Activated naive CD8-positive, alpha-beta T cell treated with anti-CD3 and anti-CD28 coated beads, Interleukin-2, amount 10 ng/mL, durations not matched to agents 7 days and 5 days (primary cell): ENCODE measurements at places on chromosomes 5 and 9.
A peak's percentile ranks its signal among the peaks of the same experiment; 100 is the strongest.

- no peaks in the 10 kb centered on the region for H3K4me1 ChIP-seq
- H3K27ac ChIP-seq, result no peak overlapping the region
- no peak overlapping the region for H3K4me3 ChIP-seq
Observed at GRCh38 chr5:113749334-113749733, 235.8 kb downstream of the YTHDC2 start.

DNA sequence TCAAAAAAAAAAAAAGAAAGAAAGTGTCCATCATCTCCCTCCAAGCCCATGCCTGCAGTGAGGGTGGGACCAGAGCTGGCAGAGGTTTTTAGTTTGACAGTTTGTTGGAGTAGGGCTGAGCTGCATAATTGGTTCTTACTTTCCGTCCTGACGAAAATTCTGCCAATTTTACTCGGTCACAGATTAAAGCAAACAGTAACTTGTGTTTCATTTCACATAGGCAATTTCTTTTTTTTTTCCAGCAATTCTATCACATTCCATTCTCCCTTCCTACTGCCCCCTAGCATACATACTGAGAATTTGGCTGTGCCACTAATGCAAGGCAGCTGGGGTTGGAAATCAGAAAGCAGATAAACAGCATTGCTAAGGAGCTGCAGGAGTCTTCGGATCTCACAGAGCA, 132.4 kb downstream of the FRMD3 start:
- no peaks in the 10 kb centered on the region for H3K36me3 ChIP-seq
- no peak for DNase-seq
- no peak overlapping the region for H3K4me3 ChIP-seq
- no peaks in the 10 kb centered on the region for H3K4me1 ChIP-seq
- H3K27me3 ChIP-seq, result peaks cover 2% of the 10 kb centered on the region

DNA sequence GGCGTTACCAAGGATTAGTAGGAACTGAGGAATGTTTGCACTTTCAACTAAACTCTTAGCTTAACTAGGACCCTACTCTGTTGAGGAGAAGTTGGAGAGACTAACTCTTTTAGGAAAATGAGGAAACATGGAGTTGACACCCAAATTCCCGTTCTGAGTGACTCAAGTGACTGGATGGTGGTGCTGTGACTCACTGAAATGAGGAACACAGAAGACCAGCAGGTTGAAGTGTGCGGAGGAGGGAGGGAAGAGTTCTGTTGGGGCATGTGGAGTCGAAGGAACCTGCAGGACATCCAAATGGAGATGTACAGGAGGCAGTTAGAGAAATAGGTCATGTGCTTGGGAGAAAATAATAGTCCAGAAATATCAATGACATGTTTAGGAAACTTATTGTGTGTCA, 8.2 kb downstream of the HEXB start:
- no peak overlapping the region for H3K4me3 ChIP-seq
- H3K27ac ChIP-seq, result no peak overlapping the region
- no peaks in the 10 kb centered on the region for H3K27me3 ChIP-seq
- no peaks in the 10 kb centered on the region for H3K4me1 ChIP-seq
- H3K36me3 ChIP-seq, result peaks cover 11% of the 10 kb centered on the region

DNA sequence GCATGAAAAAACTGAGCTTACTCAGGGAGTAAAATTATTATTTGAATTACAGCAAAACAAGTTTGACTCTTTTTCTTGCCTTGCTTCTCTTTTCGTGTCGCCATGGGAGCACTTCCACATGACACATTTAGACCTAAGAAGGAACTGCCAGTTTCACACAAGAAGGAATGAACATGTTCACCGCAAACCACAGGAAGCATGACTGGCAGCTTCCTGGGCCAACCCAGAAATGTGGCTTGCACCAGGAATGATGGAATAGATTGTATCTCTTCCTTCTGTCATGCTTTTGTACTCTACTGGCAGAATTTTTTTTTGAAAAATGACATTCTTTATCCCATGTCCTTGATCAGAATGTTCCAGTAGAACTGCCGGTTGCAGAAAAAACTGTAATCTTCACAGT, 32.9 kb upstream of the MAN2A1 start:
- DNase-seq, result peak; percentile 28
- no peak overlapping the region for H3K4me3 ChIP-seq
- no peak overlapping the region for H3K27ac ChIP-seq
- H3K36me3 ChIP-seq, result no peaks in the 10 kb centered on the region

- H3K36me3 ChIP-seq, result no peaks in the 10 kb centered on the region
- no peak overlapping the region for H3K27ac ChIP-seq
- no peaks in the 10 kb centered on the region for H3K4me1 ChIP-seq
- no peak overlapping the region for H3K4me3 ChIP-seq
Observed at GRCh38 chr5:120160124-120160895, 303.8 kb upstream of the PRR16 start.

DNA sequence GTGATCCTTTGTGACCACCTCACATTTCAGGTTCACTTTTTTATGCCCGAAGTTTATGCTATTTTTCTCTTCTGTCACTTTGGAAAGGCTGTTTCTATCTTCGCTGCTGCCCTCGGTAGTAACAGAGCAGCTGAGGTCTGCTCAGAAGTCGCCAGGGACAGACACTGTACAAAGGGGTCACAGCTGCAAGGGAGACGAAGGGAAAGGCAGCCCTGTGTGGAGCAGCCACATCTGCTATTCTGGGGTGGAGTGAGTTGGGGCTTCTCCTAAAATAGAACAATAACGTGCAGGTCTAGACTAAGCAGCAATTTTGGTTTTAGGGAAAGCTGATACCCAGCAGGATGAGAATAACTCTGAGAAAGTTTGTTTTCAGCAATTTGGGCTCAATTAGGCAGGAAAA, 72.5 kb downstream of the ACTL7B start:
- no peak overlapping the region for H3K27ac ChIP-seq
- H3K4me1 ChIP-seq, result peaks cover 14% of the 10 kb centered on the region
- no peak for DNase-seq
- H3K36me3 ChIP-seq, result no peaks in the 10 kb centered on the region
- H3K27me3 ChIP-seq, result peaks cover 32% of the 10 kb centered on the region
- H3K4me3 ChIP-seq, result no peak overlapping the region

- H3K4me3 ChIP-seq, result no peak overlapping the region
- H3K36me3 ChIP-seq, result no peaks in the 10 kb centered on the region
- no peaks in the 10 kb centered on the region for H3K27me3 ChIP-seq
- peaks cover under 1% of the 10 kb centered on the region for H3K4me1 ChIP-seq
Observed at GRCh38 chr5:178488696-178489095, 101.5 kb downstream of the COL23A1 start.

GRCh38 chr5:131682826-131683225, 47.8 kb upstream of the RAPGEF6 start:
- no peak overlapping the region for H3K4me3 ChIP-seq
- H3K36me3 ChIP-seq, result peaks cover 24% of the 10 kb centered on the region

DNA sequence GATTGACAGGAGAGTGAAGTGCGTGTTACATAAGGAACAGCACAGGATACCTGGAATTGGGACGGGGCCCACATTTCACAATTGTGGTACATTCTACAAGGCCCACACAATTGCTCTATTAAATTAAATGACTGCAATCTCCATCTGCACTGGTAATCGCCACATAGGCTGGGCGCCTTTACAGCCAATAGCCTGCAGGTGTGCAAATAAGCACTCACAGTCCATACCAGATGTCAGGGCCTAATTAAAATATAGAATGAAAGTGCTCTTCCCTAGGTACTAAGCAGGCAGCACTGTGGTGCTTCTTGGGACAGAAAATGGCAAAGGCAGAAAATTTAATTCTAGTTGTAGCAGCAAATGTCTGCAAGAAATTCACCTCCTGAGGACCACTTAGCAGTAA, 82.7 kb downstream of the ATP10B start:
- H3K4me1 ChIP-seq, result no peaks in the 10 kb centered on the region
- H3K27me3 ChIP-seq, result no peaks in the 10 kb centered on the region
- H3K36me3 ChIP-seq, result no peaks in the 10 kb centered on the region

DNA sequence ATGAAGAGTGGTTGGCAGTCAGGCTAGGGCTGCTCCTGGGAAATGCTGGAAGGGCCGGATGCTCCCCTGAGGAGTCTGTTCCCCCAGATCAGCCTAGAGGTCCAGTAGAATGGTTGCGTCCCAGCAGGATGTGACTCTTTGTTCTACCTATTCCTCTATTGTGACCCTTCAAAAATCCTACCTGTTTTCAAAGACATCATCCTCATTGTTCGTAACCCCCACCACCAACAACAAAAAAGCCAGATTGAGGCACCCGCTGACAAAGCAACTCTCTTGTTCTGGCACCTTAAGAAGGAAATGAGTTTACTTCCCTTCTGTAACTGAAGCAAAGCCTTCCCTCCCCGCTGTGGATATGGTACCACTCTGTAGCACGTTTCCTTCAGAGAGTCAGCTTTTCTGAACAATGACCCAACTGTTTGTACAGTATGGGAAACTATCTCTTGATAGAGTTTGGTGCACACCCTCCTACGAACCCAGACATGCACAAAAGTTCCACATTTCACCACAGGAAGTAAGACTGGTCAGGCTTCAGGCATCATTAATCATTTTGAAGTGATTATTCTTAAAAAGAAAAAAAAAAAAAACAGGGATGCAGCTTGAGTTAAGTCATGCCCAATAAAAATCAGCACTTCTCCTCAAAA, 207.2 kb downstream of the ENC1 start:
- no peak for DNase-seq
- H3K4me1 ChIP-seq, result no peaks in the 10 kb centered on the region
- H3K27ac ChIP-seq, result no peak overlapping the region
- no peaks in the 10 kb centered on the region for H3K36me3 ChIP-seq
- peaks cover 14% of the 10 kb centered on the region for H3K27me3 ChIP-seq

- H3K27me3 ChIP-seq, result peaks cover 4% of the 10 kb centered on the region
- H3K4me3 ChIP-seq, result no peak overlapping the region
- no peaks in the 10 kb centered on the region for H3K4me1 ChIP-seq
- no peak for DNase-seq
Observed at GRCh38 chr5:169350016-169350415, 49.1 kb upstream of the SLIT3 start.

- DNase-seq, result no peak
- peaks cover 15% of the 10 kb centered on the region for H3K36me3 ChIP-seq
- H3K4me1 ChIP-seq, result peaks cover 10% of the 10 kb centered on the region
- peaks cover 3% of the 10 kb centered on the region for H3K27me3 ChIP-seq
- H3K27ac ChIP-seq, result no peak overlapping the region
- H3K4me3 ChIP-seq, result no peak overlapping the region
Observed at GRCh38 chr9:83966209-83966582, 13.8 kb downstream of the HNRNPK start.

DNA sequence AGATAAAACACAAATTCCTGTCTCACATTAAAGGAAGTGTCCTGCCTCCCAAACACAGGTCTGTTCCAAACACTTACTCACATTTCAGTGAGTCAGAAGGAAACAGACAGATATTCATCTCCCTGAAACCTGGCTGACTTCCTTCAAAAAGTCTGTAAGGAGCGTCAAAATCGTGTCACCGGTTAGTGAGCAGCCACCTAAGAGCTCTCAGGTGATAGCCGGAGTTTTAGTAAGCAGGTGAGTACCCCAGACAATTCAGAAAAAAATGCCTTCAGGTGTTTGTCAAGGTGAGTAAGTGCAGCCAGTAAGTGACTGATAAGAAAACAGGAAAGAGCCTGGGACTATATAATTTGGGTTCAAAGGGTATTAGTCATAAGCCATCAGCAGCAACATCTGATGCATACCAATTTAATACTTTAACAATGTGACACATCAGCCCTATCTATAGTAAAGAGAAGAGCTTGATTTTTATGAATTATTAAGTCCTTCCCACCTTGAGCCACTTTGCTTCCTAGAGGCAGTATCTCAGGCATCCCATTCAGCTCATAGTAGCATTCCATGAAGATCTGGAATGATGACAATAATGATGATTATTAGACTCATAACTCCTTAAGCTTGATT, 1.3 kb upstream of the ITGA2 start:
- peak overlapping the region; percentile 81 for H3K4me3 ChIP-seq
- peaks cover 39% of the 10 kb centered on the region for H3K27me3 ChIP-seq
- no peak for DNase-seq
- no peak overlapping the region for H3K27ac ChIP-seq
- peaks cover 15% of the 10 kb centered on the region for H3K4me1 ChIP-seq

GRCh38 chr9:96487949-96488348, 38.0 kb downstream of the HABP4 start:
- H3K27me3 ChIP-seq, result no peaks in the 10 kb centered on the region
- H3K4me1 ChIP-seq, result peaks cover 2% of the 10 kb centered on the region
- no peak overlapping the region for H3K4me3 ChIP-seq

- H3K4me3 ChIP-seq, result no peak overlapping the region
- H3K27me3 ChIP-seq, result no peaks in the 10 kb centered on the region
- peaks cover 27% of the 10 kb centered on the region for H3K4me1 ChIP-seq
- peaks cover 34% of the 10 kb centered on the region for H3K36me3 ChIP-seq
- no peak overlapping the region for H3K27ac ChIP-seq
- DNase-seq, result no peak
Observed at GRCh38 chr5:6373081-6373846, 5.1 kb downstream of the MED10 start.

- DNase-seq, result no peak
- no peak overlapping the region for H3K4me3 ChIP-seq
- H3K36me3 ChIP-seq, result no peaks in the 10 kb centered on the region
Observed at GRCh38 chr5:10875201-10875768, 114.3 kb upstream of the DAP start.

GRCh38 chr5:10633271-10634049, 69.6 kb downstream of the ANKRD33B start:
- DNase-seq, result peak; percentile 59
- H3K4me3 ChIP-seq, result peak overlapping the region; percentile 72
- peaks cover 13% of the 10 kb centered on the region for H3K36me3 ChIP-seq
- H3K27me3 ChIP-seq, result no peaks in the 10 kb centered on the region

- H3K27ac ChIP-seq, result no peak overlapping the region
- H3K4me3 ChIP-seq, result no peak overlapping the region
- DNase-seq, result no peak
Observed at GRCh38 chr5:93070938-93071337, 510.1 kb downstream of the NR2F1-AS1 start.

DNA sequence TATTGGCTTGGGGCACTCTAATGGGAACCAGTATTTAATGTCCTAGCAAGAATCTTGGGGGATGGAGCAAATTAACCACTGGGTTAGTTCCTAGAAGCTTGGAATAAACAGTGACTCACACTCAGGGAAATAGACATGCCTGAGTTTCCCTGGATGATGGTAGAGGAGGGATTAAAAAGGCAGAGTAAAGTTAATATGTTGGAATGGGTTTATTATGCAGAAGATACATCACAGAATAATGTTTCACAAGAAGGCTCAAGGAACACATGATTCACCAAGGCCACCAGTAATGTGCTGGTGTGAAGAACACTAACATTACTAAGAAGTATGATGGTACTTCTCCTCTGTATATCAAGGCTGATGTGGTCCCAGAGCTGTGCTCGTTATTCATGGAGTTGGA, 752.9 kb upstream of the SEMA6A start:
- H3K27me3 ChIP-seq, result no peaks in the 10 kb centered on the region
- no peak overlapping the region for H3K27ac ChIP-seq
- H3K4me1 ChIP-seq, result no peaks in the 10 kb centered on the region
- H3K4me3 ChIP-seq, result no peak overlapping the region

GRCh38 chr9:114968671-114969070, 38.3 kb upstream of the TNFSF8 start:
- H3K27me3 ChIP-seq, result no peaks in the 10 kb centered on the region
- H3K4me3 ChIP-seq, result no peak overlapping the region
- H3K4me1 ChIP-seq, result peaks cover 24% of the 10 kb centered on the region
- no peak overlapping the region for H3K27ac ChIP-seq
- peaks cover 33% of the 10 kb centered on the region for H3K36me3 ChIP-seq

- peaks cover 2% of the 10 kb centered on the region for H3K4me1 ChIP-seq
- DNase-seq, result no peak
- peaks cover 36% of the 10 kb centered on the region for H3K27me3 ChIP-seq
- H3K4me3 ChIP-seq, result no peak within 1 kb of the TSS
- no peak within 1 kb of the TSS for H3K27ac ChIP-seq
Observed at GRCh38 chr5:147234825-147235635, at the start of gene STK32A. Gene STK32A, plus strand, starts transcription at chr5:147235026. Its CDS starts 4,609 bp downstream, at chr5:147239635.

- no peaks in the 10 kb centered on the region for H3K27me3 ChIP-seq
- peak overlapping the region; percentile 33 for H3K4me3 ChIP-seq
- H3K36me3 ChIP-seq, result peaks cover 52% of the 10 kb centered on the region
- peaks cover 31% of the 10 kb centered on the region for H3K4me1 ChIP-seq
- H3K27ac ChIP-seq, result peak overlapping the region; percentile 36
- DNase-seq, result no peak
Observed at GRCh38 chr9:129939431-129939830, 103.6 kb downstream of the FNBP1 start.
